ENCODE measurements at places on chromosomes 11 and 22. TPM values are rescaled to one million over a fixed set of nuclear protein-coding genes. Genes with fewer than 3 reads are reported as not detected.

Gene NUP98
- 62.0 TPM for total RNA-seq

Gene PYGM
- total RNA-seq = 4.3 TPM

Gene PTPN5
- not detected for total RNA-seq

Gene RFPL2
- total RNA-seq = not detected

Gene OR10D3
- total RNA-seq = not detected

Gene LINC01488
- not detected for total RNA-seq

Gene GRM5
- not detected for total RNA-seq

Gene RTN4RL2
- total RNA-seq = 0.99 TPM

Gene NLRP6
- total RNA-seq = 1.0 TPM

Gene MGAT3
- 0.99 TPM for total RNA-seq

Gene LRRC32
- 17.8 TPM for total RNA-seq

Gene C11orf52
- 14.8 TPM for total RNA-seq

Gene CLDN5
- 80.4 TPM for total RNA-seq

Gene AIP
- total RNA-seq = 21.4 TPM

Gene SLC22A6
- not detected for total RNA-seq

Gene TMEM132A
- 9.3 TPM for total RNA-seq

Gene CCDC188
- total RNA-seq = not detected

Gene OR6M1
- total RNA-seq = not detected

Gene SHISAL1
- total RNA-seq = 1.6 TPM

Gene GRIK4
- not detected for total RNA-seq

Gene LARGE1
- 12.5 TPM for total RNA-seq

Gene LRRN4CL
- total RNA-seq = 4.6 TPM

Gene SWAP70
- 22.1 TPM for total RNA-seq

Gene OR8B8
- total RNA-seq = not detected

Gene POU2F3
- 0.26 TPM for total RNA-seq

Gene PRR5
- total RNA-seq = 12.5 TPM

Gene SYVN1
- total RNA-seq = 97.2 TPM

Gene KCNQ1OT1
- total RNA-seq = 3.6 TPM

Gene EFEMP2
- 25.4 TPM for total RNA-seq

Gene LYVE1
- total RNA-seq = 31.4 TPM

Gene UBQLNL
- total RNA-seq = 0.52 TPM

Gene SRSF8
- total RNA-seq = 23.9 TPM

Gene APOL1
- 5.2 TPM for total RNA-seq

Gene FEN1
- 2.6 TPM for total RNA-seq

Gene TTC36
- not detected for total RNA-seq

Gene INPP5J
- 16.1 TPM for total RNA-seq

Gene PGA3
- 26.4 TPM for total RNA-seq

Gene GP1BB
- total RNA-seq = 29.7 TPM

Gene NAALAD2
- 1.6 TPM for total RNA-seq

Gene TYR
- total RNA-seq = not detected

Gene SCUBE2
- total RNA-seq = 6.6 TPM

Gene PRRG4
- total RNA-seq = 5.7 TPM

Gene OVOL1
- total RNA-seq = 1.3 TPM

Gene TBCEL
- 14.8 TPM for total RNA-seq

Gene RANGAP1
- 45.4 TPM for total RNA-seq

Gene OR52N4
- total RNA-seq = not detected

Gene FOLH1
- 0.52 TPM for total RNA-seq

Gene CST6
- total RNA-seq = not detected

Gene SHANK3
- 15.5 TPM for total RNA-seq

Gene APOA5
- not detected for total RNA-seq

Gene SERPING1
- total RNA-seq = 166 TPM

Gene C11orf91
- not detected for total RNA-seq
